ENCODE measurements at places on chromosomes 12 and 14.
A peak's percentile ranks its signal among the peaks of the same experiment; 100 is the strongest.

GRCh38 chr12:27179400-27180214, 64.5 kb upstream of the STK38L start:
- DNase-seq: peak; percentile 25

GRCh38 chr12:130212384-130212989, 50.2 kb downstream of the FZD10 start:
- no peak for DNase-seq

DNA sequence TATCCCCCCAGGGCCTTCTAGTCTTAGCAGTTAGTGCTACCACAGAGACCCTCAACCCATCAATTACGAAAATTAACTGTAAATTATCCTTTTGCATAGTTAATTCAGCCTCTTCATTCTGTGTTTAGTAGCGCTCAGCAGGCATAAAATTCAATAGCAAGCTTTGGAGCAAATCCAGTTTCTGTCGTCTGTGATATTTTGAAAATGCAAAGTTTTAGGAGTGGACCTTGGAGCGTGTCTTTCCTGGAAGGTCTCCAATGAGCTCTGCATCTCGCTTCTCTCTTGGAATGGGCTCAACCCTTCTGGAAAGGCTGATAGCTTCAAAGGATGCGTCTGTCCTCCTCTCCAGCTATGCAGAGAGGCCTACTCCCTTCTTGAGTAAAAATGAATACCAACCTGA, 222.9 kb downstream of the SLC15A4 start:
- DNase-seq: no peak

- no peak for DNase-seq
These were observed 490 bp downstream of the RILPL1 start for GRCh38 chr12:123532808-123533649.

DNA sequence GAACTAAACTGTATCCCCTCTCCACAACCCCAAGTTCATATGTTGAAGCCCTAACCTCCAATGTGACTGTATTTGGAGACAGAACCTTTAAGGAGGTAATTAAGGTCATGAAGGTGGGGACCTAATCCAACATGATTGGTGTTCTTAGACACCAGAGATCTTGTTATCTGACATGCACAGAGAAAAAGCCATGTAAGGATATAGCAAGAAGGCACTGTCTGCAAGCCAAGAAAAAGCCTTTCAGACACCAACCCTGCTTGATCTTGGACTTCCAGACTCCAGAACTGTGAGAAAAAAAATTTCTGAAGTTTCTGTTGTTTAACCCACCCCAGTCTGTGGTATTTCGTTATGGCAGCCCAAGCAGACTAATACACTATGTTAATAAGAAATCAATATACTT, 62.2 kb upstream of the CFL2 start:
- DNase-seq: no peak

- DNase-seq: no peak
These were observed 35.2 kb downstream of the PPM1H start for GRCh38 chr12:62899568-62900390.

GRCh38 chr12:14993117-14993516, 20.3 kb downstream of the PDE6H start:
- no peak for DNase-seq

DNA sequence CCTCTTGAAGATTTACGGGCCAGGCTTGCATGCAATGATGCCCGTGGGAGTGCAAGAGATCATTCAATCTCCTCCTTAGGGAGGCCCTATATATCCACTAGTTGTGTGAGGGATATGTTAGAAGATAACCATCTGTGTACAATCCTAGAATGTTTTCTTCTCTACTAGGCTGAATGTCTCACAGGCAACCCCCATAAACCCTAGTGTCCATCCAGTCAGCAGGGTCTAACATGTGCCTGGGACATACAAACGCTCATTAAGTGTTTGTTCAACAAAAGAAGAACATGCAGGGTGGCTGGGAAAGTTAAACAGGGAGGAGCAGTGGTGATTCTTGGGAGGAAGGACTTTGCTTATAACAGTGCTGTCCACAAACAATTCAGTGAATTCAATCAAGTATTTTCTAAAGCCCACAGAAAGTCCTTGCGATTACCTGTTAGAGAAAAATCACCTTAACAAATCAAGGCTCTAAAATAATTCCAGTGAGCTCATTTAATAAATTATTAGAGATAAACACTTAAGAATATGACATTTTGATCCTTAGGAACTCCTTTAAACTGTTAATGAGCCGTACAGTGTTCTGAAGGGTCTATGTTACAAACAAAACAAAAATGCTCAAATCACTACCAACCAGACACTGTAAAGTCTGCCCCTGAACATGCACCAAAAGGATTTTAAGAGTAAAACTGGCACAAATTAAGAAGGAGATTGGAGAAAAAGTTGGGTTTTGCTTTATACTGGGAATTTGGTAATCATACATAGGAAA, 96.6 kb upstream of the FERMT2 start:
- no peak for DNase-seq

DNA sequence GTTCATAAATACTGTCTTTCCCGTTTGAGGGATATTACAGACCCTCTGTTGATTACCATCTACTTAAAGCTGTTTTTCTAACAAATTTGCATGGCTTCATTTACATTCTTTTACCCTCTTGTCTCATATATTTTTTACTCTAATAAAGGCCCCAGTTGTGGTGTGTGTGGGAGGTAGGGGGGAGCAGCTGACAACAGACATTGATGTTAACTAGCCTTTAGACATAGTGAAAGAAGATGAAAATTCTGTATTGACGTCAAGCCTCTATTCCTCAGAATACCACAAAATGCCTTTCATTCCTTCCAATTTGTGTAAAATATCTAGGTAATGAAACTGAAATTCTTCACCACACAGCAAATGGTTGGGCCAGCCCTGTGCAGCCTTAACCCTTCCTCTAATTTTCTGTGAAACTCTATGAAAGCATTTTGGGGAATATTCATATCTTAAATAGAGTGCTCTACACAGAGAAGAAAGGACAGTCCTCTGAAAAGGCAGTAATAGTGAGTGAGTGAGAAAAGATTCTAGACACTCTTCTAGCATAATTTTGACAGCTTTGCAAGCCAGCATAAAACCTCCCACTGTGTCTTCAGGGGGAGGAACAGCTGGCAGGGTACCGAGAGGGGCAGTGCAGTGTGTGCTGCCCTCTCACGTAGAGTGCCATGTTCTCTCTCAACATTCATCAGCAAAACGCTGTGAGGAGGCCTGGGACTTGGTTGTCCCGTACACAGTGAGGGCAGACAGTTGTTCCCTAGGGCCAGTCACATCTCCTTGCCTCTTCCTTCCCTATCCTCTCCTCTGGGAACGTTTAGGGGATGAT, 20.1 kb upstream of the CERS5 start:
- DNase-seq: no peak

DNA sequence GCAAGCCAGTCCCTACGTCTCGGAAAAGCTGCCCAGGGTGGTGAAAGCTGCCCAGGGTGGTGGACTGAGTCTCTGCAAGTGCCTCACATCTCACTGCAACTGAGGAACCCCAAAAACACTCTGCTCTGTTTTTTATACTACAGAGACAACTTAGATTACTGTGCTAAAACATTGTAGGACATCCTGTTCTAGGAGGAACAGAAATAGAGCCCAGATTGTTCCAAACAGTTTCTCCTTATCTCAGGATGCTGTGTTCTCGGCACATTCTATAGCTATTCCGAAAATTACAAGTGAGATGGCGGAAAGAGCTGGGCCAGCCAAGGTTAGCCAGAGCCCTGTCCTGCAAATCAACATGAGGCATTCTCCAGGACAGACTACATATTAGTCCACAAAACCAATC, 138.7 kb downstream of the LRIG3 start:
- DNase-seq: no peak

DNA sequence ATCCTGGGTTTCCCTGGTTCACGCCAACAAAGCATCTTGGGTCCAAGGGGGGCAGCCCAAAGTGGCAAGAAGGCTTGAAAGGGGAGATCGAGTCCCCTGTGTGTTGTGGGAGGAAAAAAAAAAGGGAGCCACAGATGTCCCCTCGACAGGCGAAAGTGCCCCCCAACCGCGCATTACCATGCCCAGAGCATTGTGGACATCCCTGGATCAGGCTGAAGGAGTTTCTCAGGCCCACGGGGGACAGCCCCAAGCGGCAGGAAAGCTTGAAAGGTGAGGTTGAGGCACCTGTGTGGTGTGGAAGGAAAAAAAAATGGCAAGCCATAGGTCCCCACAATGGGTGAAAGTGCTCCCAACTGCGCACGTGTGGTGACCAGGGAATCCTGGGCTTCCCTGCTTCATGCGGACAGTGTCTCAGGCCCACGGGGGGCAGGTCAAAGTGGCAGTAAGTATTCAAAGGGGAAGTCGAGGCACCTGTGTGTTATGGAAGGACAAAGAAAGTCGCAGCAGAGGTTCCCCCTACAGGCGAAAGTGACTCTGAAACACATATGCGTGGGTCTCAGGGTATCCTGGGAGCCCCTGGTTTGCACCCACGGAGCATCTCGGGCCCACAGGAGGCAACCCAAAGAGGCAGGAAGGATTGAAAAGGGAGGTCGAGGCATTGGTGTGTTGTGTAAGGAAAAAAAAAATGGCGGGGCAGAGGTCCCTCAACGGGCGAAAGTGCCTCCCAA, 580.1 kb downstream of the ALG10 start:
- DNase-seq: no peak

DNA sequence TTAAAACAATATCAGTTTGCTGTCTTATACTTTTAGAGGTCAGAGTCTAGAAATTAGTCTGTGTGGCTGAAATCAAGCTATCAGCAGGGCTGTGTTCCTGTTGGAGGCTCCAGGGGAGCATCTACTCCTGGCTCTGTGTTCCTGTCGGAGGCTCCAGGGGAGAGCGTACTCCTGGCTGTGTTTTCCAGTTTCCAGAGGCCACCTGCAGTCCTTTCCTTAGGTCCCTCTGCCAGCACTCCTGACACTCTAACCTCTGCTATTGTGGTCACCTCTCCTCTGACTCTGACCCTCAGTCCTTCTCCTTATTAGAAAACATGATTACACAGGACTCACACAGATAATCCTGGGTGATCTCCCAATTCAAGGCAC, 1140.7 kb upstream of the TMEM132C start:
- DNase-seq: no peak

DNA sequence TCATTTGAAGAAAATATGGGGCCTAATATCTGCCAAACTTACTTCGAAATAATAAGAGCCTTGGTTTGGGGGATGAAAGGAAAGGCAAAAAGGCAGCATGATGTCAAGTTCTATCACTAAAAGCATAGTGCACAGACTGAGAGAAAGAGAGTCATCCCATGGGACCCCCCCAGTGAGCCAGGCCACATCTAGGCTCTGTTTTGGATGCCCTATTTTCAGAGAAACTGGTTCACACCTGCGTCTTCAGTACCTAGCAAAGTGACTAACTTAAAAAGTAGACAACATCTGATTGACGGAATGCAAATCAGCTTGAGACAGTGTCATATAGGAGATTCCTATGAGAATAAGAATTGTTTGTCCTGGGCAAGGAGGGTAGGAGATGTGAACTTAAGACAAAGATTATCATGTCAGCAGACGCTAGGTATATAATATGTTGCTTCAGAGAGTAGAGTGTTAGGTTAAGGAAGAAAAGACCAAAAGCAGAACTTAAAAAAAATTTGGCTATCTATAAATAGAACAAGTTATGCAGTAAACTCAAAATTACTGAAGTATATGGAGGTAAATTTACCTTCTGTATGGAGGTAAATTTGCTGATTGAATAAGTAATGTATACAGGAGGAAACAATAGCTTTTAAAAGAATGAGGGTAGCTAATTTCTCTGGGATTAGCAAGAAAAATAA, 148.2 kb downstream of the SLC41A2 start:
- no peak for DNase-seq

DNA sequence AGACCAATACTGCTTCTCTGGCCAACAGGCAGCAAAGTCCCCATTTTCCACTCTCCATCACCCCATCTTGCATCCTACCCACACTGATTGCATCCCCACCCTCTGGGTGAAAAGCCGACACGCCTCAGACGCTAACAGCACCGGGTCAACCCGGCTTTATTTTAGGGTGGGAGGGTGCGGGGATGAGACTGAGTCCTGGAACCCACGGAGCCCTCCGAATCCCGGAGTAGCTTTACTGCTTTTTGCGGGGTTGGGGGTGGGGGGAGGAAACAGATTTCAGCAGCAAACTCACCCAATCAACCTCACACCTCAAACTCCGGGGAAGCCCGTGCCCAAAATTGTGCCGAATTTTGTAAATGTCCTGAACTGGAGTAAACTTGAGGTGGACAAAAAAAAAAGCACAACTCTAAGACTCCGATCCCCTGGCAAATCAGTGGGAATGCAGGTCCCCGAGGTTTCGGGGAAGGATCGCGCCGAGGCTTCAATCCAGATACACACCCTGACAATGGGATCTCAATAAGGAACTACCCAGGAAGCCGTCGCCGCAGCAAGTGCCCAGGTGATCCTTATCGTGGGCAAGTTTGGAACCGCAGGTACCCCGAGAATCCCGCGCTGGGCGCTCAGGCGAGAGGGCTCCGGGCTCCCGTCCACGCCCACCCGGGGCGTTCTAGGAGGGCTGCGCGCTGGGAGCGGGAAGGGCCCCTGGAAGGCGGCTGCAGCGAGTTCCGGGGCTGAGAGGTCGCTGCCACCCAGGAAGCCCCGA, 1.1 kb downstream of the GCH1 start:
- DNase-seq: no peak

- no peak for DNase-seq
These were observed 3.9 kb downstream of the LRRK2 start for GRCh38 chr12:40228727-40229126.

GRCh38 chr12:50149311-50149710, 17.9 kb downstream of the CERS5 start:
- DNase-seq: no peak

DNA sequence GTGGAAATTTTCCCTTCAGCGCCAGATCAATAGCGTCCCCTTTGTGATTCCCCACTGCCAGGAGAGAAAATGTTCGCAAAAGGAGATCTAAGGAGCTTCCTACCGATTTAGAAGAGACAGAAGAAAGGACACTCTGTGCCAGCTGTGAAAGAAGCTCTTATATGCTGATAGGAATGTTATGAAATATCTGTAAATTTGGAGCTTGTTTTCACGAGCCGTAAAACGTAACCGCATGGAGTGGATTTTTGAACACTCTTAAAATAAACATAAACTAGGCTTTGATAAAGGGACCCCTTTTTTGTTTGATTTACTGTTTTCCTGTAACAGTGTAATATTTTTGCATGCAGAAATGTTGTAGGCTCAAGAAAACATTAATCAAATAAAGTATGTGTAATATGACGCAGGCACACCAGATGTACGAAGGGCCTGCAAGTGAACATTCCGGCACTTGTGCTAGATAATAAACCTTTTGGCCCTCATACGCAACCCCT, 346.8 kb downstream of the ETNK1 start:
- no peak for DNase-seq

- no peak for DNase-seq
These were observed 28.3 kb upstream of the GALNT9 start for GRCh38 chr12:132357623-132358186.

DNA sequence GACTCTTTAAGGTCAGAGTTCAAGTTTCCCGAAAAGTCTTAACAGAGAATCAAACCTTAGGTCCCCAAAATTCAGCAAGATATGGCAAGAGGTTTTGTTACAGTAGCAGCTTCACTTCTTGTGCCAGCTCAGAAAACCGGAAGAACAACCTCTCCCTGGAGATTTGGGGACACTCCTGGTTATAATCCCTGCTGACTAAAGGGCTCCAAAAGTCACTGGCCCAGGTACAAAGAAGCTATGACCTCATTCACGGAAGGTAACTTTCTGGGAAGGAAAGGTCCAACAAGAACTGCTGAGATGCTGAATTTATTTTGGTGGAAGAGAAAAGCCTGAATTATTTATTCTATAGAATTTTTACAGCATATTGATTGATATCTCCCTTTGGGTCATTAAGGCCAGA, 55.6 kb upstream of the DIO2 start:
- DNase-seq: no peak

GRCh38 chr12:120762086-120762485, 36.5 kb downstream of the ACADS start:
- DNase-seq: no peak
